ENCODE measurements at places on chromosomes 1 and 21.

DNA sequence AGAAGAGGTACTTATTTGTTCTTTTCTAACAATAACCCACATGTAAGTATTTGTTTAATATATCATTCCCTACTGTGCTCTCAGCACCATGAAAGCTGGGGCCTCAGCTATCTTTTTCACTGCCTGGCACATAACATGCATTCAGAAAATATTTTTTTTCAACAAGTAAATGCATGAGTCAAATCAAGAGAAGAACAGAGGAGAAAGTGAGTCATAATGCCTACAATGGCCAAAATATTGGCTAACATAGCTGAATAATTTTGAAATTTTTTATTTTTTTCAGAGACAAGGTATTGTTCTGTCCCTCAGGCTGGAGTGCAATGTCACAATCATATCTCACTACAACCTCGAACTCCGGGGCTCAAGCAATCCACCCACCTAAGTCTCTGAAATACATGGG lies 252.2 kb upstream of the ADAMTS5 start:
- no peak for DNase-seq

- DNase-seq = peak; percentile 63
Observed at GRCh38 chr1:96487971-96488370, 233.6 kb upstream of the PTBP2 start.

GRCh38 chr1:29820401-29820800 lies 584.1 kb downstream of the PTPRU start:
- no peak for DNase-seq

DNA sequence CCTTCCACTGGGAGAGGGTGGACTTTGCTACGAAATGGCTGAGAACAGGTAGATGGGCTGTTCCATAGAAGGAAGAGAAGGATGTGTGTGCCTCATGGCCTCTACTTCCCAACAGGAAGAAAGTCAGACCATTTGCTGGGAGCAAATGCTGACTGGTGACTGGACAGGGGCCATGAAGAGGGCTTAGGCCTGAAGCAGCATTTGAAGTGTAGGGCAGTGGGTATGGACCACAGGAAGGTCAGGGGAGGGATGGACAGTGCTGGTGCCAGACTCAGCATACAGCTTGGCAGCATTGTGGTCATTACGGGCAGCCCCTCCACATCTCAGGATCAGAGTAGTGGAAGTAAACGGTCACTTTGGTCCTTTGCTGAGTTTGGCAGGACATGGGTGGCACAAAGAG lies 275.7 kb downstream of the MATN1 start:
- DNase-seq = no peak

DNA sequence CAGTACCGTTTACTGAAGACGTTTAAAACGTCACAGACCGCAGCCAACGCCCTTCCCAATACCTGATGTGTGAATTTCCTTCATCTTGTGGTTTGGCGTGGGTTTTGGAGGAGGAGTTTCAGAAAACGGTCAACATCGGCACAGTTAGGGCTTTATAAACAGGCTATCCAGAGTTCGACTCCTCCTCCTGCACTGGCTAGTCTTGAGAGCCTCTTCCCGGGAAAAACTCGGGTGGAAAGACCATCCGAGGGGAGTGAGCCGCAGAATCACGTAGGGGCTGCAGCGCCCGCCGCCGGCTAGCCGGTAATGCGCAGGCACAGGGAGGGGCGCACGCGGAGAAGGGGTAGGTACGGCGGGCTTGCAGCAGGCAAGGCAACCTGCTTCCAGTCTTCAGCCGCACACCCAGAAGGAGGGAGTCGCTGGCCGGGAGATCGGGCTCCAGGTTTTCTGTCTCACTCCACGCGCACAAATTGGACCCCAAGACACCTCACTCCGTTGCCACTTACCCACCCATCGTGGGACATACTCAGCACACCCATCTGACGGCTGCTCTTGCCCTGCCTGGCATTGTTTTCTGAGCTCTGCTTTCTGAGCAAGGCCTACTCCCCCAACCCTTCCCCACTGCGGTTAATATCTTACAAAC lies 25.4 kb downstream of the SLC19A2 start:
- no peak for DNase-seq

DNA sequence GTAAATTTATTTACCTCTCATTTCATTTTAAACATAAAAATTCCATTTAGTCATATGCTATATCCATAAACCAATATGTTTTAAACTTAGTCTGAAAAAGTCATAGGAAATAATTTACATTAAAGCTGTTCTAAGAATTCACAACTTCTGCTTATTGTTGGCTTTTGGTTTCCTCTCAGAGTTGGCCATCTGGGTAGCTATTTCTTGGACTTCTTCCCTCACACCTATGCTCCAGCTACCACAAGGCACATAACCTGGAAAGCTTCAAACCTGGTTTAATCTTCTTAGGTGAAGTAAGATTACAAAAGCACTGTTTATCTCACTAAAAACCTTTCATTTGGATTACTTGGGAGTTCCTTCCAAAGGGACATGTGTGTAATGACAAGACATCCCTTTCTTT lies 29.8 kb downstream of the RBM11 start:
- DNase-seq = no peak

DNA sequence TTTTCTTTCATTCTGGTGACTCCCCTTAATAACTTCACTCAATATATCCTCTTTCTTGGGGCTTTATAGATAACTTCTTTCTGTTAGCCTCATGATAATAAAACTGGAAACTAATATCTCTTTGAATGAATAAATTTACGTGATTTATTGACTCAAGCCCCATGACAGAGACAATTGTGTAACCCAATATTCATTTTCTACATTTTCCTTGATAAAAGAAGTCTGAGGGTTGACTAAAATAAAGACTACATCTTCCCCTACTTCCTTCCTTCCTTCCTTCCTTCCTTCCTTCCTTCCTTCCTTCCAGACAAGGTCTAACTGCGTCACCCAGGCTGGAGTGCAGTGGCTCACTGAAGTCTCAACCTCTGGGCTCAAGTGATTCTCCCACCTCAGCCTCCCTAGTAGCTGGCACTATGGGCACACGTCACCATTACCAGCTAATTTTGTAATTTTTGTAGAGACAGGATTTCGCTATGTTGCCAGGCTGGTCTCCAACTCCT lies 85.1 kb downstream of the CYYR1 start:
- DNase-seq = no peak

DNA sequence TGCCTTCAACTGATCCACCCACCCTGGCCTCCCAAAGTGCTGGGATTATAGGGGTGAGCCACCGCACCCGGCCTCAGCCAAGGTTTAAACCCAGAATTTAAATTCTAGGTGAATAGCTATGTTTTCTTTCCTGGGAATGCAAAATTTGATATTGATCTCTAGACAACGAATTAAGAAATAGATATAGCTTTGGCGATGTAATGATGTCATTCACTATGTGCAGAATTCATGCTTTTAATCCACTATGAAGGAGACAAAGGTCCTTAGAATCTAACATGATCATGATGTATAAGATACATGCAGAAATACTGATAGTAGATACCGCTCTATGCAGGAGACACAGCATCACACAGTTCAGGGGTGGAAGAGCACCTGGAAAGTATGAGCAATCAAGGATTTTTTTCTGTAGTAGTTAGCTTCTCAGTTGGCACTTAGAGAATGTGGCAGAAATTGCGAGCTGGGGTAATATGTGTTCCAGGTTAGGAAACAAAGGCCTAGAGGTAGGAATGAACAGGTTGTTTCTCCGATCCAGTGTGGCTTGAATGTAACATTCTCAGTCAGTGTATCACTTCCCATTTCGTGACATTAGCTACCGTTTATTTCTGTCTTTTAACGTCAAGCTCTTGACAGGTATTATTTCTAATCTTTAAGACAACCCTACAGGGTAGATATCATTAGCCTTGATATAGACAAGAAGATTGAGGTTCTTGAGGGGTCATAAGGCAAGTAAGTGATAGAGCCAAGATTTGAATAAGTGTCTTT lies 3.0 kb upstream of the CEP350 start:
- DNase-seq = no peak

- no peak for DNase-seq
Observed at GRCh38 chr1:209855623-209856022, 27.9 kb downstream of the UTP25 start.

DNA sequence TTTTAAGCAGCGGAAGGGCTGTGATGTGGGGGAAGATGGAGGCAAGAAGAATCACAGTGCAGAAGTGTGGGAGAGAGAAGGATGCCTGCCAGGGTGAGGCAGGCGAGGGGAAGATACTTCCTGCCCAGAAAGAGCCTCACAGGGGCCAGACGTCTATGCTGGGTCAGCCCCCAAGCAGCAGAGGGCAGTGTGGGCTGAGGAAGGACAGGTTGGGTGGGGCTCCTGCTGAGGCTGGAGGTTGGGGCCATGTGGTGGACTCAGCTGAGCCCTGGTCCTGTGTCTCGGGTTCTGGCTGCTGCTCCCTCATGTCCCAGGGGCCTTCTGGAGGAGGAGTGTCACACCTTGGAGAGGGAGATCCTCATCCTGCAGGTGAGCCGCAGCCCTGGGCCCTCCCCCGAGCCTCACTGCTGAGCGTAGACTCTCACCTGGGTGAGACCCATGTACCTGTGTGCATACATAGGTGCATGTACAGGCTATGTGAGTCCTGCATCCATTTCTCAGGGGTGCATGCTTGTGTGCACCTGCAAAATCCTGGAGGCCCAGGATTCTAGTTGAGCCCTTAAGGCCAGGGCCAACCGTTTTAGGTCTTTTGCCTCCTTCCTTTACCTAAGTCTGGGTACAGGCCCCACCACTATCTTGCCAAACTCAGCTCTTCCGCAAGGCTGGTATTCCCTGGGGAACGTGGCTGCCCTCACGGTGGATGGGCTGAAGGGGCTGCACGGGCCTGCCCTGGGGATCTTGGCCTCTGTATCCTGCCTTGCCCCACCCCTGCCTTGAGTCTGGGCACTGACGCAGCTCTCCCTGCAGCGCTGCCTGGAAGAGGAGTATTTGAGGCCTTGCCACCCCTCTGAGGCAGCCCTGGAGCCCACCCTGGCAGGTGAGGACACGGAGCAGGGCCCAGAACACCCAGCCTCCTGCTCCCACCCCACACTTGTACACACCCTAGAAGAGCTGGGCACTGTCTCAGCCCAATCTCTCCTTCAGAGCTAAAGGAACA lies 3.7 kb downstream of the CCDC24 start:
- no peak for DNase-seq
